ENCODE measurements at places on chromosomes 5 and 9. TPM values are rescaled to one million over a fixed set of nuclear protein-coding genes. Genes with fewer than 3 reads are reported as not detected.

DMGDH gene
- 0.53 TPM for polyA plus RNA-seq

DNA sequence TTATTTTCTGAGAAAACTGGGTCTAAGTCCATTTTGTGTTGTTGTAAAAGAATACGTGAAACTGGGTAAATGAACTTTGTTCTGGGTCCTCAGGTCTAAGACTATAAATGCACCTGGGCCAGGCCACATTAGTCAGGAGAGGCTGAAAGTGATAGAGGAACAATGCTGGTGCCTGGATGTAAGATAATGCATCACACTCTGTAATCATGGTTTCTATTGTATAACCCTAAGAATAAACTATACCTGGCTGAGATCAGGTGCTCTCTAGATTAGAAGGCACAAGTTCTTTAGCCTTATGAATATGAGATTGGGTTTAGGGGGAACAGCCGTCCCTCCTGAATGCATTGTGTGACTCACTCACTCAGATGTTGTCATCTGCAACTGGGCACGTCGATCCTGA, 675.5 kb downstream of the HTR1A start:
- no peak for DNase-seq

DNA sequence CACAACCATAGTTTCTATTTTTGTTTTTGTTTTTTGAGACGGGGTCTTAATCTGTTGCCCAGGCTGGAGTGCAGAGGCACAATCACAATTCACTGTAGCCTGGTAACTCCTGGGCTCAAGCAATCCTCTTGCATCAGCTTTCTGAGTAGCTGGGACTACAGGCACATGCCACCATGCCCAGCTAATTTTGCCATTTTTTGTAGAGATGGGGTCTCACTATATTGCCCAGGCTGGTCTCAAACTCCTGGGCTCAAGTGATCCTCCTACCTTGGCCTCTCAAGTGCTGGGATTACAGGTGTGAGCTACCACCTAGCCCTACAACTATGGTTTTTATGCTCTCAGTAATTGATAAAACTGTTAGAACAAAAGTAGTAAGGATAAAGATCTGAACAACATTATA, 147.5 kb upstream of the SHB start:
- no peak for DNase-seq

OR1Q1 gene
- not detected for polyA plus RNA-seq

DNA sequence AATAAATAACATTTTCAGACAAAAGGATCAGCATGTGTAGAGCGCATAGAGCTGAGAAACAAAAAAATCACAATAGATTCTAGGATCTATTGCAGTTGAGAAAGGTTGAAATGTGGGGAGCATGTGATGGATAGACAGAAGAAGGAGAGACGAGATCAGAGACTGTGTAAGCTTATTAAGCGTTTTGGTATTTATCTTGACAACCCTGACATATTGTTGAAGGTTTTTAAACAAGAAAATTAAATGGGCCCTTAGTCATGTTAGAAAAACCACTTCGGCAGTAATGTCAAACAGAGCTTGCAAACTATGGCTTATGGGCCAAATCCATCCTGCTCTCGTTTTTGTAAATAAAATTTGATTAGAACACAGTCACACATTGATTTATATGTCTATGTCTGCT, 200.5 kb upstream of the KLF4 start:
- DNase-seq, result no peak

GRCh38 chr5:38557308-38557710, 863 bp upstream of the LIFR start:
- peak; percentile 30 for DNase-seq

- DNase-seq, result no peak
Measured at GRCh38 chr9:5499157-5499556, 11.2 kb upstream of the PDCD1LG2 start.

DNA sequence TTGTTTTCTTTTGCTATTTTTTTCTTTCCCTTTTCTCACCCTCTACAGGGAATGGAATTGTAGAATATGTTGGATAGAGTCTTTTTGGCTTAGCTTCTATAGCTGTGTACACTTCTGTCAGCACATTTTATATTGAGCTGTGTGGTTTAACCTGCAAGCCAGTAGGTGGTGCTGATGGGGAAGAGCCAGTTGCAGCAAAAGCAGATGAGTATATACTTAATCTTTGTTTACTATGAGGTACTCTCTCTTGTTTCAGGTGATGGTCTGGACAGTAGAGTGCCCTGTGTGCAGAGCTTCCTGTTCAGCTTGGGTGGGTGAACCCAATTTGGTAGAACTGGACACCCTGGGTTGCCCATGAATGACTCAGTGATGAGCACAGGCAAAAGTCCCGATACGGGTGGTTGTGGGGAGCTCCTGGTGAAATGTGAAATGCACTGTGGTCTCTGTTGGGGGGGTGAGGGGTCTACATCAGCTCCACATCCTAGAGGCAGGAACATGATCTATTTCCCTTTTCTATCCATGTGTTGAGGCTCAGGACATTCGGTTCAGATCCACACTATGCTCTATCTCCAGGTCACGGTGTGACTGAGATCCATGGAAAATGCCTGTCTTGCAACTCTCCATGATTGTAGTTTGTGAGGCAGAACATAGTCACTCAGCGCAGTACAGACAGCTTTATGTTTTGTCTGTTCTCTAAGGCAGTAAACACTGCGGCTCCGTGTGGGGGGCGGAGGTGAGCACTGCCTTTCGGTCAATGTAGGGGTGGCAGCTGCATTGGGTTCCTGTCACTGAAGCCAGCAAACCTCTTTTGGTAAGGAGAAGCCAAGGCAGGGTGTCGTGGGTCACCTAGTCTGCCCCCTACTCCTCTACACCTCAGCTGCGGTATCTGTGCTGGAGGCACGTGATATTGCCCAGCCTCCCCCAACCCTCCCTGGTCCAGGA, 353.2 kb downstream of the PRR16 start:
- DNase-seq, result no peak

DNA sequence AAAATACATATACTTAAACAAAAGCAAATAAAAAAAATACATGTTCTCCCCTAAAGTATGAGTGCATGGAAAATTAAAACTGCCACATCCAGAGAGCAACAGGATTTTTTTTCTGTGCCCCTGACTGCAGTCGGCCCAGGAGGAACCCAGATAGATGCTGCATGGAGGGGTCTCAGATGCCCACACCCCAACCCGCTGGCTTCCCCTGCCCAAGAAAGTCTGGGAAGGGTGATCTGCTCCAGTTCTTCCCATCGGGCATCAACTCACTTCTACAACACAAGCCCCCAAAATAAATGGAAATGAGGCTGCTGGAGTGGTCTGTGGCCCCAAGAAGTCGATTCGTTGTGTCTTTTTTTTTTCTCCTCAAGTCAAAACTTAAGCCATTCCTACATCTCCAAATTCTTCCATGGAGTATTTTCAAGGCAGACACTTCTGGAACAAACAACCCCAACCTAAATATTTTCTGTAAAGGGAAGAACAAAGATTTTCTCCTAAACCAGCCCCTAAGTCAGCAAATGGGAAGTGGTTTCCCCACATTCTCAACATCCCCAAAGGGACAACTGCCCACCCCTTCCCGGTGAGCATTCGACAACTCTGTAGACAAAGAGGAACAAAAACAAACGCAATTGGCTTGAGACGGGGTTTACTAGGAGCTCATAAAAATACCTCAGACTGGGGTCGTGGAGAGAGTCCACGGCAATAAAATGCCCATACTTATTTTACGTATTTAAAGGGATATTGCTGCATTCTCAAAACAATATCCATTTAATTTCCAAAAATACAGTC, 46.7 kb downstream of the ROR2 start:
- DNase-seq, result no peak

EPB41L4A gene
- 6.4 TPM for polyA plus RNA-seq

GRCh38 chr9:31112491-31112890, 1272.0 kb upstream of the ACO1 start:
- no peak for DNase-seq

DNA sequence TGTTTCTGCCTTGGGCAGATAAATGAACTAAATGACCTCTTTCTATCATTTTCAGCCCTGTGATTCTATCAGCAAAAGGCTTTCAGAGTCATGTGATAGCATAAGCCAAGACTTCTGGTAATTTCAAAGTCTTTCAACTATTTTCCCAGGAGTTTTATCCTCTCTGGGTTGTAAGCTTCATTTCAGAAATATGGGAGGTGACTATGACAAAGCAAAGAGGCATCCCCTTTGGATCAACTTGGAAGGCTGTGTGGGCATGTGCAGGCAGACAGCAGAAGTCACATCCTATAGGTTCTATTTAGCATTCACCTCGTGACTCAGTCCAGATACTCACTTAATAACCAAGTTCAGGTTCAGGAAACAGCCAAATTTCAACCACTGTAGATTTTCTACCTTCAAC, 149.0 kb upstream of the FST start:
- DNase-seq, result no peak

BAAT gene
- polyA plus RNA-seq, result 0.08 TPM

BAG1 gene
- polyA plus RNA-seq, result 110 TPM

SLC36A3 gene
- not detected for polyA plus RNA-seq

CEL gene
- polyA plus RNA-seq, result 0.61 TPM

DNA sequence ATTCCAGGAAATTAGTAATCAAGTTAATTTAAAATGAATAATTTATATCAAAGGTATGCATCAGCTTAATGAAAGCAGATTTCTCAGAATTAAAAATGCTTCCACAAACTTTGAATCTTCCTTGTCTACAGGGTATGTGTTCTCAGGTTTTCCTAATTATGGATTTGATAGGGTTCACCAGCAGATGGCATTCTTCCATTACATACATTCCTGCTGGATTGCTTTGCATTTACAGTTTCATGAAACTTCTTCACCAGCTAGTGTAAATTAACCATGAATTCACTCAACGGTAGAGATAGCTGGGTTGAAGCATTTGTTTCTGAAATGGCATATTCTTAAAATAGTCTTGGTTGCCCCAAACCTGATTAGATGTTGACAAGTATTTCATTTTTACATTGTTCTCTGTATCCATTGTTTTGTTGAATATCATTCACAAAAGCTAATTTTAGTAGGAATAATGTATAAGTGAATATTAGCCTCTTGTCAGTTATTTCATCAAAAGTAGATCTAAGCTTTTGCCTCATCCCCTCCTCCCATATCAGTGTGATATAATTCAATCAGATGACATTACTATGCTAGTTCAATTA, 68.7 kb upstream of the WDR41 start:
- DNase-seq, result no peak

- DNase-seq, result no peak
Measured at GRCh38 chr5:83441747-83442146, 29.8 kb upstream of the VCAN start.

DNA sequence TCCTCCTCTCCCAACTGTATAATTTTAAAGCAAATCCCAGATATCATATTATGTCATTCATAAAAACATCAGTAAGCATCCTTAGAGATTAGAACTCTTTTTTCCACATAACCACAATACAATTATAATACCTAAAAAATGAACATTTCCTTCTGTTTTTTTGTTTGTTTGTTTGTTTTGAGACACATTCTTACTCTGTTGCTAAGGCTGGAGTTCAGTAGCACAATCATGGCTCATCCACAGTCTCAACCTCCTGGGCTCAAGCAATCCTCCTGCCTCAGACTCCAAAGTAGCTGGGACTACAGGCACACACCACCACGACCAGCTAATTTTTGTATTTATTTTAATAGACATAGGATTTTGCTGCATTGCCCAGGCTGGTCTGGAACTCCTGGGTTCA, 8.0 kb downstream of the F2R start:
- DNase-seq, result no peak

GABRB2 gene
- 0.04 TPM for polyA plus RNA-seq

FBP2 gene
- not detected for polyA plus RNA-seq

DNA sequence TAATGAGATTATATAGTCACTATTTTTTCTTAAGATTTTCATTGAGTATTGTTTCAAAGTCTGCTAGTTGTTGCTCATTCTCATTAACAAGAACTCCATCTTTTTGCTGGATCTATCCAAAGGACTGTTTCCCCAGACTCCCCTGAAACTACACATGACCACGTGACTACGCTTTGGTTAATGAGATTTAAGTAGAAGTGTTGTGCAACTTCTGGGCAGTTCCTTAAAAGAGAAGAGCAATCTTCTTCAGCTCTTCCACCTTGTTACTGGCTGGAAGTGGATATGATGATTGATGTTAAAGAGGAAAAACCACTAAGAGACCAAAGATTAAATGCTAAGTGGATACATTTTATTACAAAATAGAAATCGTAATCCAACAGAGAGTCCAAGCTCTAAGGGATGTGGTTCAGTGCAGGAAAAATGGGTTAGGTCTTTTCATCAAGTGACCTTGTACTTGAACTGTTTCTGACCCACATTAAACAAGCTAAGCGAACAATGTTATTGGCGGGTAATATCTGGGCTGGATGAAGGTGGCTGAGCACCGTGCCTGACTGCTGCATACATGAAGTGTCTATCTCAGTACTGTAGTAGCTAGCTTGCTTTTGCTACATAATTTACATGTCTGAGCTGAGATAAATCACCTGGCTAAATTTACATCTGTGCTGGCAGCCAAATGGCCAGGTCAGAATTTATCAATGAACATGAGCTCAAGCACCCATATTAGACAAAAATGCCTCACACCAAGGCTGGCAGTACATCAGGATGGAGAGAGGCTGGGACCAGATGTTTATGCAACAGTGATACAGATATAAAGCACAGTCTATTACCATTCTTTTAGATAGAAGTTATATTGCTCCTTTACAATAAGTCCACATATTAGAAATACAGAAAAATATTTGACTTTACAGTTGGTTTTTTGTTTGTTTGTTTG, 7.5 kb upstream of the CTNNAL1 start:
- DNase-seq, result no peak

RLN2 gene
- 0.50 TPM for polyA plus RNA-seq

DNA sequence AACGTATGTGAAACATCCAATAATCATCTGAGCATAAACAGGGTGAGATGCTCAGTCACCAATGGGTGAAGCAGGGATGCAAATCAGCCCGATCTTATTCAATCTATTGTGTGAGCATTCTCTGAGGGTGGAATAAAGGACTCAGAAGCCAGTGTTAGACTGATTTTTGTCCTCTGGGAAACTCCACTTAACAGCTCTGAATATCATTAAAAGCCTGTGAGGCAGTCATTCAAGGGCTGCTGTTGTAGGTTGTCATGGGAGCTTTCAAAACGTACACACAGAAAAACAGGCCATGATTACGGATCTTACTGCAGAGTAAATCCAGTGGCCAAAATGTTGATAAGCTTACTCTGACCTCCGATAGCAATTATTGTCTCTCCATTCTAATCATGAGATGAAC, 266.5 kb upstream of the EFNA5 start:
- DNase-seq, result no peak

GRCh38 chr9:4263591-4263990, 36.3 kb downstream of the GLIS3 start:
- DNase-seq, result no peak

GKAP1 gene
- polyA plus RNA-seq, result 23.5 TPM

SYNPO gene
- 791 TPM for polyA plus RNA-seq

FOXD4L6 gene
- not detected for polyA plus RNA-seq

ADGRD2 gene
- not detected for polyA plus RNA-seq

IDNK gene
- polyA plus RNA-seq, result 2.6 TPM

DNA sequence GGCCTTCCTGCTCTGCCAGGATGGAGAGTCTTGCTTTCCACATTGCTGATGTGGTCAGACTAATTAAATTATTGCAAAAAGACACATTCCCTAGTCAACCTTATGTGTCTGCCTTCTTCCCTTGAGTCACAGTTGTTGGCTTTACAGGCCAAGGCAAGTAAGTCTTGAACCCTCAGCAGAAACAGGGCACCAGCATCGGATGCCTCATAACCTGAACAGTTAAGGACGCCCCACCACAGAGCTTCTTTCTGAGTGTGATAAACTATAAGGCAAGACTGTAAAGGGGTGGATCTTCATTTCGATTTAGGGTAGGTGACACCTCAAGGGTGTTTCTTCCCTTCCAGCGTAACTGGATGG, 670 bp upstream of the KIF2A start:
- no peak for DNase-seq

- DNase-seq, result no peak
Measured at GRCh38 chr5:82341325-82341724, 63.2 kb upstream of the RPS23 start.

Data from heart left ventricle (tissue), 16 donors.